RPMI7951 (cell line): ENCODE measurements at places on chromosomes 12 and 14. TPM values are rescaled to one million over a fixed set of nuclear protein-coding genes. Genes with fewer than 3 reads are reported as not detected.

CD9 gene
- 133 and 142 TPM in 2 replicates for total RNA-seq

DNA sequence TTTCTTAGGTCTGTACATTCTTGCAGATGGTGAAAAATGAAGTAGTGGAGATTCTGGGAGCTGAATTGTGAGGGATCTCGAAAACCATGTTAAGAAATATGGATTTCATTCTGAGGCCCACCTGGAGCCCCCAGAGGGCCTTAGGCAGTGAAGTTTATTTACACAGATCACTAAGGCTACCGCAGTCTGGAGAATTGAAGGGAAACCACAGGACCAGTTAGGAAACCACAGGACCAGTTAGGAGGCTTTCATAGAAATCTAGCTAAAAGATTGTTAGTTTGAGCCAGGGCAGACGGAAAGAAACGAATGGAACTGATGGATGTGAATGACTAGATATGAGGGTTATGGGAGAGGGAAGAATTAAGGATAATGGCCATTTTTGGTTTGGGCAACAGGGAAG is 7.2 kb downstream of the CBLN3 start:
- peak; percentile 16 for DNase-seq

- no peak for DNase-seq
These were observed 10.1 kb downstream of the L2HGDH start for GRCh38 chr14:50301914-50302313.

GRCh38 chr12:42744539-42745182 is 155.1 kb upstream of the PRICKLE1 start:
- DNase-seq = peak; percentile 91
